ENCODE measurements at places on chromosomes 1 and 21.

DNA sequence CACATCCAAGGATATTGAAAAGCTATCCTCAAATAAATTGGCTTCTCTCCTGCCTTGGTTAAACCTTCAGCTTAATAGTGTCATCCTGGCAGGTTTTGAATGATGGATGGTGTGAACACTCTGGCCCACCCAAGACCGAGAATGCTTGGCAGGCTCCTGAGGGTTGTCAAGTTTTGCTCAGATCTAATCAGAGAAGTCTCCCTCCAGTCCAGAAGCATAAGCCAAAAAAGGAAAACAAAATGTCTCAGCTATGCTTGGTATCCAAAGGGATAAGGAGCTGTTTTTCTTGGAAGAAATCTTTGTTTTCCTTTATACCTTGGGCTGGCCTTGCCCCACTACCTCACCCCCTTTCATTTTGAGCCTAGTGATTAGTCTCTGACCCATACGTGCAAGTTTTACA lies 172.7 kb downstream of the CRB1 start:
- DNase-seq: no peak

DNA sequence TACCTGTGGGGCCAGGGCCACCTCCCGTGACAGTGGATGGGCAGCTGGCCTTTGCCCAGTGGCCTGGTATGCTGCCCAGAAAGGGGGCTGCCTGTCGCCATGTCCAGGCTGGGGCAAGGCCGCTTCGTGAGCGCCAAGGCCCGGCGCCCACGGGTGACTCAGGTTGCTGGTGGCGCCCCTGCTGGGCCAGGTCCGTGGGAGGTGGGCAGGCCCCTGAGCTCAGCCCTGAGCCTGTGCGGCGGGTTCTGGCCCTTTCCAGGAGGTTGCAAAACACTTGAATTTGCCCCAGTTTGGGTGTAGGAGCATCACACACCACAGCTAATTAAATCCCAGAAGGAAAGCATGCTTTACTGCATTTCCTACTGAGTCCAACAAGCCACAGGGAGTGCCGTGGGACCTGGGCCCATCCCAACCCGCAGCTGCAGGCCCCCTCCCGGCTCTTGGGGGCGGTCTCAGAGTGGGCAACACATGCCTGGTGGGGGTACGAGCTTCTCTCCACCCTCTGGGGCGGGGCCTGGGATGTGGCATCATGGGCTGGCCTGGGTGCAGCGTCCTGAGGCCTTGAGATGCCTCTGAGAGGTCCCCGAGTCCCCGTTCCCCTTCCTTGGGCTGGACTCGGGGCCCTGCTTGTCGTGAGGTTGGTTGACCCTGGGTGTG lies 159.8 kb downstream of the PEX14 start:
- no peak for DNase-seq

DNA sequence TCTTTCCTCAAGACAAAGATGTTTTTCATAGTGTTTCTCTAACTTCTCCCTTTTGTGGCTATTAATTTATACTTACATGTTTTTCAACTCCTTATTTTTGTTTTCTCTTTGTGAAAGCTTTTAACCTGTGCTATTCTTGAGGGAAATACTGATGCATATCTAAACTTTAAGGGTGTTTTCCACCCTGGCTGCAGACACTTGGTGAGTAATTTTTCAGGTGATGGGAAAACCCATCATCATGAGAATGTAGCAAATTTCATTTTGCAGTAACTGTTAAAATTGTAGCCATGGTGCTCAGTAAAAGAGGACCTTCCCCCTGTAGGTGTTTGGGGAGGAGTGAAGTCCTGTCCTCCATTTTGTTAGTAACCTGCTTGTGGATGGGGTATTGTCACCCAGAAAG lies 124.2 kb downstream of the LIPI start:
- no peak for DNase-seq

GRCh38 chr1:198850196-198850595 lies 211.4 kb downstream of the PTPRC start:
- DNase-seq: no peak

- DNase-seq: peak; percentile 63
Observed at GRCh38 chr1:44632598-44632997, 41.7 kb downstream of the TMEM53 start.

DNA sequence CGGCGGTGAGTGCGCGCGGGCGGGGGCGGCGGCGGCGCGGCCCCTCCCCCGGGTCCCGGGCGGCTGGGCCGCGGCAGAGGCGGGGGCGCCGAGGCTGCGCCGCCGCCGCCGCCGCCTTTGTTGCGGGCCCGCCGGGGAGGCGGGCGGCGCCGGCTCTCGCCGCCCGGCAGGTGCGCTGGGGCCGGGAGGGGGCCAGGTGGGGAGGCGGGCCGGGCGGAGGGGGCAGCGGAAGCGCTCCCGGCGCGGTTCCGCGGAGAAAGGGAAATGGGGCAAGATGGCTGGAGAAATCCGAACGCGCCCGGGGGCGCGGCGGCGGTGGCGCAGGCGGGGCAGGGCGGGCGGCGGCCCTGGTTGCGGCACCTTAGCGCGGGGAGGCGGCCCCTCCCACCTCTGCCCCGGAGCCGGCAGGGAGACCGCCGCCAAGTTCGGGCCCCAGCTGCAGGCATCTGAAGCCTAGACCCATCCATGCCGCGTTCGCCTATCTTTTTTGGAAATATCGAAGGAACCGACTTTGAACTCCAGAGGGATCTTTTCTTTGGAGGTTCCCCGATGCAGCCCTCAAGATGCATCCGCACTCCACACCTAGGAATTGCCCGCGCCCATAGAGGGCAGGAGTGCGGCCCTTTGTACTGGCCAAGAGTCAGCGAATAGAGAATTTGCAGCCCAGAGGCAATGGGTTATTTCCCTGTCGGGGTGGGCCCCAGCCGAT lies 479 bp downstream of the POGK start:
- DNase-seq: peak; percentile 67

DNA sequence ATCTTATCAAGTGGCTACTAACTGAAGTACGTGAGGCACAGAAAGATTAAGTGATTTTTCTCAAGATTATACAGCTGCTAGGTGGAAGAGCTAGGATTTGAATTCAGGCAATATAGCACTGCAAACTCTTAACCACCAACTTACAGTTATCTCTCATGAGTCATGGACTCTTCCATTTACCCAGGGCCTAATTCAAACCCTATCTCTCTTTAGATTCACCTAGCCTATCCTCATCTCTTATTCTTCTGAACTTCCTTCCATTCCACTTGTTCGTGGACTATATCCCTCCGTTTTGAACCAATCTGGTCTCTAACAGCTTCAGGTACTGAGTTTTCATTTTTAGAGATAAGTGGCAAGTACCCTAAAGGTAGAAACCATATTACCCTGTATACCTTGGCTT lies 92.8 kb upstream of the DMRTA2 start:
- no peak for DNase-seq

GRCh38 chr1:154975409-154976059 lies 1.1 kb downstream of the CKS1B start:
- DNase-seq: no peak

DNA sequence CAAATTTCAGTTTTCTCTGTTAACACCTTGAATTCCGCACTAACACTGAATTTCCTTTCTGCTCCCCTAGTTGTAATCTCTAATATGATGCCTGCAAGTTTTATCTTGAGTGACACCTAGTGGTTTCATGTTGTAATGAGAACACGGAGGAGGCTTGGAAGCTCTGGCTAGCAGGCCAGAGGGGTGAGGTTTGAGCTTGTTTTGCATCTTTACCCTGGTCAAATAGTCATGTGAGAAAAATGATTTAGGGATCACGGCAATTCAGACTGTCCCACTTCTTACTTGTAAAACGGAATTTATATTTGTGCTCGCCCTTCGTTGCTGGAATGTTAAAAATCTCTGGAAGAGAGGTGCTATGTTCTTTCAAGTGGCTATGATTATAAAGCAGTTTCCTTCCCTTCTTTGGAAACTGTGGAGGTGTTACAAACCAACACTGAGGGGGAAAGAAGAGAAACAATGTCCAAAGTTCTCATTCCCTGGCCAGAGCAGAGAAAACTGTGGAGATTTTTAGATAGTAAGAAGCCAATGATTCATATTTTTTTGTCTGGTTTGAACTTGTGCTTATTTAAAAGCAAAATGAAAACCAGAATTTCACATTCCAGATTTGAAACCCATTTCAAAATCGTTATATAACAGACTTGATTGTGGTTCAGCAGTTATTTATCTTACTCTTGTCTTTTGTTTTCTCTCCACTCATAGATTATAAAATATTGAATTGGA lies 5.3 kb upstream of the MROH9 start:
- peak; percentile 66 for DNase-seq

- no peak for DNase-seq
Observed at GRCh38 chr1:69103705-69104385, 463.9 kb upstream of the LRRC7 start.

GRCh38 chr1:192224396-192224795 lies 66.1 kb downstream of the RGS18 start:
- no peak for DNase-seq

GRCh38 chr1:212261361-212261929 lies 23.8 kb upstream of the PPP2R5A start:
- no peak for DNase-seq

DNA sequence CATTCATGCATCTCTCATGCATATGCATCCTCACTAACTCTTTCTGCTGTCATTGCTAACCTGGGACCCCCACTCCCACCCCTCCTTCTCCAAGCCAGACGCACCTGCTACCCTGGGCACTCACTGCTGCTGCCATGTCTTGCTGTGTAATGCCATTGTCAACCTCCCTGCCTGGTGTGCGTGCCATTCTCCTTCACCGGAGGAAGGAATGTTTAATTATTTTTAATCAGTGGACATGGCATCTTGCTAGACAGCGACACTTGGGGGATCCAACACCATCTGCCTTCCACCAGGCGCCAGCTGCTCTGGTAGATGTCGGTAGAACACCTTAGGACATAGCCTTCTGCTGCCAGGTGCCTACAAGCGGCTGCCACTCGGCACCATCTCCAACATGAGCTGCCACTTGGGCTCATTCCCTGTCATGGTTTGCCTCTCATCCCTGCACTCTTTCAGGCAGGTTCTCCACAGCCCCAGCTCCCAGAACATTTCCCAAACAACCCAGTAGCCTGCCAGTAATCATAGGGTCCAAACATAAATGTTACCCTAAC lies 306.9 kb downstream of the TTLL7 start:
- DNase-seq: no peak

Data from retina (tissue), 1 donor.